ENCODE measurements at places on chromosomes 6 and 20.

DNA sequence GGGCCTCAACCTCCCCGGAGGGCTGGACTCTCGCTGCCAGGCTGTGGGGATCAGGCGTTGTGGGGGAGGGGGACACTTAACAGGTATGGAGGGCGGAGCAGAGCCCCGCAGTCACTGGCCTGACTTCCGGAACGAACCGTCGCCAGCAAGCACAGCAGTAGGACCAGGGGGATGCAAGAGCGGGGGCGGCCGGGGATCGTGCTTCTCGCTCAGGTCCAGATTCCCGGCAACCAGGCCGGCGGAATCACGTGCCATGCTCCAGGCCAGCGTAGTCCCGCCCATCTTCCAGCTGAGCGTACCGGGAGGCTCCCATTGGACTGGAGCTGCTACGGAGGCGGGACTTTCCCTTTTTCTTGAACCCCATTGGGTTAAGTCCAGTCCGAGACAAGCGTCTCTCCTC, 10.0 kb upstream of the POU5F1 start:
- no peak for DNase-seq

DNA sequence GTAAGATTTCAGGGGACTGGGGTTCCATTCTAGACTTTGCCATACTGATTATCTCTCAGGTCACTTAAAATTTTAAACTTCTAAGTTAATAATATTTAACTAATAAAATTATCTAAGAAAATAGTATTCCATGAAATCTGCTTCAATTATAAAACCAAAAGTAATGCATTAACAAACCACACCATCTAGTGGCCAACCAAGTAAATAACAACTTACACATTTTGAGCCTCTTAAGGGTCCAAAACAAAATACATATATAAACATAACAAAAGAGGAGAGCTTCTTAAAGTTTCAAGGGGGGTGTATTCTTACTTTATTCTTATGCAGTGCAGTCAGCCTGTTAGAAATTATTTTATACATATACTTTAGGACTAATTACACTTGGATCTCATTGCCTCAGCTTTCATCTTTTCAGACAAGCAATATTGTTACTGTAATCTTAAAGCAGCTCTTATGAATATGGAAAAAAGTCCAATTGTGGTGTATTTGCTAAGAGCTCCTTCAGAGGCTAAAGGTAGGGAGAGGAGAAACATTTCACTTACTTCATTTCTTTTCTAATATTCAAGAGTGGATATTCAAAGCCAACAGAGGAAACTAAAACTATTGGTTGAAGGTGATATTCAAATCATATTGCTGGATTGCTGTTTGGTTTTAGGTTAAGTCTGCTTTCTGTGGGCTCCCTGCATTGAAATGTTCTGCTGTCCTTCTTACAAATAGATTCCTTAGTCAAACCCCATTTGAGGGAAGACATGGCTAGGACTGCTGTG, 199.7 kb upstream of the SIM1 start:
- no peak for DNase-seq

DNA sequence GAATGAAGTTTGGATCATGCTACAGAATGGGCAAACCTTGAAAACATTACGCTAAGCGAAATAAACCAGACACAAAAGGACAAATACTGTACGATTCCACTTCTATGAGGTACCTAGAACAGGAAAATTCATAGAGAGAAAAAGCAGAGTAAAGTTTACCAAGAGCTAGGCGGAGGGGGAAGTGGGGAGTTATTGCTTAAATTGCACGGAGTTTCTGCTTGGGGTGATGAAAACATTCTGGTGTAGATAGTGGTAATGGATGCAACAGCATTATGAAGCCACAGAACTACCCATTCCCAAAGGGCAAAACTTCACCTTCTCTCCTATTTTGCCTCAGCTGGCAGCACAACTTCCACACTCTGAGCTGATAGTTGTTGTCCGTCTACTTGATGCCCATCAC, 6.4 kb upstream of the PDYN start:
- DNase-seq = no peak

GRCh38 chr6:73870907-73871306, 174.9 kb downstream of the CD109 start:
- no peak for DNase-seq

DNA sequence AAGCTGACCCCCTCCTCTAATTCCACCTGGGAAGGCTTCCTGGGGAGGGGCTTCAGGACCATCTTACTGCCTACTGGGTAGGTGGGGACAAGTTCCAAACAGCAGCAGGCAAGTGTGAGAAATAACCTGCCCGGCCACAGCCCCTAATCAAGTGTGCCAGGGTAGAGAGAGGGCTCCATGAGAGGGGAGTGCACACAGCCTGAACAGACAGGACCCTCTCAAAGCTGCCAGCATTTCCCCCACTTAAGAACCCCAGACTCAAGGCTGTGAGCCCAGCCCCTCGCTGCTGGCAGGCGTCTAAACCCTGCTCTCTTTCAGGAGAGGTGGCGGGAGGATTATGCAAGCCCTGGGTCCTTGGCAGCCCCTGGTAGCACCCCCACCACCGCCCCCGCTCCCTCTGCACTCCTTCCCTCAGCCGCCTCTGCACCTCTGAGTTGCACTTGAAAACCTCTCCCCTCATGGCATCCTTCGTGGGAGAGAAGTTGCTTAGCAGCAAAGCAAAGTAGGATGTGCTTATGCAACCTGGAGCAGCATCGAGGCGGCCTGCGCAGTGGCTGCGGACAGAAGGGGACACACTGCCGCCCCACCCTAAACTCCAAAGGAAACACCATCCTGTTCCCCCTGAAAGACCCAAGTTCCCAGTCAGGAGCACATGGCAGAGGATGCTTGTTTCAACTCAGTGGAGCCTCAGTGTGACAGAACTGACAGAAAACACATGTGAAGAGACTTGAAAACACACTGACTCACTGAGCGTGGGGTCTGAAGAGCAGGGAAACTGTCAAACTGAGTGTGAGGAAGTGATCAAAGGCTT, 10.5 kb downstream of the DDRGK1 start:
- DNase-seq = no peak

DNA sequence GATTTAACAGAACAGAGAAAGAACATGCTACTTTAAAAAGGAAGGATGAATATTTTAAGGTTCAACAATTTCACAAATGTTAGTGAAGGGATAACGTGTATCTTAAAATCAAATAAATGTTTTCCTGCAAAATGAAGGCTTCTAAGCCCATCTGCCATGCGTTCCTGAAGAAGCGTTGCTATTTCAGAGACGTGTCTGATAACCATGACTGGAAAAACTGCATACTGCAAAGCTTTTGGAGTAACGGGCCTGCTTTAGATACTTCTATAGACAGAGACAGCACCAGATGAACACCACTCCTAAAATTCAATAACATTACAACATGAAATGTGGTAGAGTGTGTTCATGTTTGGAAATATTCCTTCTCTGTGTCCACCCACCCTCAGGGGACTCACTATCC, 126.0 kb downstream of the WDR27 start:
- DNase-seq = no peak

GRCh38 chr6:11711003-11711983, 67.3 kb downstream of the ADTRP start:
- DNase-seq = no peak
